ENCODE measurements at places on chromosomes 2 and 18.
A peak's percentile ranks its signal among the peaks of the same experiment; 100 is the strongest.

DNA sequence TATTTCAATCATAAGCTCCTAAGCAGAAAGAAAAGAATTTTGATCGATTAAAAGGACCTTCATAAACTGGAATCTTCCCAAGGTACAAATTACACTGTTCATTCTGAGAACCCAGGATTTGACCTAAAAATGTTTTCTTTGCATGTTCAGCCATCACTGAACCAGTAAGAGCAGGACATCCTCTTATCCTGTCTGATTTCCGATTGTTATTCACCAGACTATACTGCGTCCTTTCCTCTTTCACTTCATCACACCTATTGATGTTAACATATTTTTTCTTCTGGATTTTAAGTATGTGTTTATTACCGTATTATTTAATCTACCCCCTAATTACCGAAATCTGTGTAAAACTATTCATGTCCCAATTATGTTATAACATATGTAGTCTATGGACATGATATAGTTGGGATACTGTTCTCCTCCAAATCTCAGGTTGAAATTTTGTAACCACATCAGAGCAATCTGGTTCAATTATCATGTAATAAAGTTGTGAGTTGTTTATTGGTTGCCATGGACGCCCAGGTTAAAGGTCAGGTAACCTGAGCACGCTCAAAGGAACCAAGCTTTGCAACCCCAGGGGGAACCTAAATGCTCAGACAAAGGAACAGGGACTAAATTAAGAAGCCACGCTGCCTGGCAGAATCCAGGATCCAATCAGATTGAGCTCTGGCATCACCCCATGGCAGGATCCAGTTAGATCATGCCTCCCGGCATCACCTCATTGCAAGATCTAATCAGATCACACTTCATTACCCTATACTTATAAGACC lies 11.6 kb upstream of the TBC1D8 start:
- no peak for DNase-seq

DNA sequence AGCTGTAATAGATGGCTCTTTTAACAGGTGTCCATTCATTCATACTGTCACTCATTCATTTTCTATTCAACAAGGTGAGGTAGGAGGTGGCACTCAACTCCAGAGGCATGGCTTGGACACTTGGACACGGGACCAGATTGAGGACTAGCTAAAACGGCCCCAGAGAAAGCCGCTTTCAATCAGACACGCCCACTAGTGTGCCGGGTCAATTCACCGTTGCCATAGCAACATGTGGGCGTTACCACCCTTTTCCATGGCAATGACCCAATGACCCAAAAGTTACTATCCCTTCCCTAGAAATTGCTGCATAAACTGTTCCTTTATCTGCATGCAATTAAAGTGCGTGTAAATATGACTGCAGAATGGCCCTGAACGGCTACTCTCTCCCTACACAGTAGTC lies 49.2 kb upstream of the LGALSL start:
- DNase-seq: no peak

GRCh38 chr2:105521176-105521575 lies 122.3 kb upstream of the FHL2 start:
- DNase-seq: no peak

GRCh38 chr2:218887079-218887478 lies 6.4 kb downstream of the WNT10A start:
- no peak for DNase-seq

DNA sequence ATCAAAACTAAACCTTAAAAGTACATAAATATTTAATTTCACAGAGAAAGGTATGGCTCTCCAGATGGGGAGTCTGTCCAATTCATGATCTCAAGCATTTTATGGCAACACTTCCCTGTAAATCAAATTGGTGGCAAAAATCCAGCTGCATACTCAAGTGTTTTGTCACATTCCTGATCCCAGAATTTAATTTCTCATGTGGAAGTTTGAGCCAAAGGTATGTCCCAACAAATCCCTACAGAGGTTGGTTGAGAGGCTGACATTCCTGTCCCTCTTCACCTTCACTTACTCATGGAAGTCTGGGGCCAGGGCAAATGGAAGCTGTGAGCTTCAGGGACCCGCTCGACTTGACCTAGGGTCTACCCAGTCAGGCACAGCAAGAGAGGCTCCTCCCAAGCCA lies 17.7 kb downstream of the KLF7 start:
- no peak for DNase-seq

DNA sequence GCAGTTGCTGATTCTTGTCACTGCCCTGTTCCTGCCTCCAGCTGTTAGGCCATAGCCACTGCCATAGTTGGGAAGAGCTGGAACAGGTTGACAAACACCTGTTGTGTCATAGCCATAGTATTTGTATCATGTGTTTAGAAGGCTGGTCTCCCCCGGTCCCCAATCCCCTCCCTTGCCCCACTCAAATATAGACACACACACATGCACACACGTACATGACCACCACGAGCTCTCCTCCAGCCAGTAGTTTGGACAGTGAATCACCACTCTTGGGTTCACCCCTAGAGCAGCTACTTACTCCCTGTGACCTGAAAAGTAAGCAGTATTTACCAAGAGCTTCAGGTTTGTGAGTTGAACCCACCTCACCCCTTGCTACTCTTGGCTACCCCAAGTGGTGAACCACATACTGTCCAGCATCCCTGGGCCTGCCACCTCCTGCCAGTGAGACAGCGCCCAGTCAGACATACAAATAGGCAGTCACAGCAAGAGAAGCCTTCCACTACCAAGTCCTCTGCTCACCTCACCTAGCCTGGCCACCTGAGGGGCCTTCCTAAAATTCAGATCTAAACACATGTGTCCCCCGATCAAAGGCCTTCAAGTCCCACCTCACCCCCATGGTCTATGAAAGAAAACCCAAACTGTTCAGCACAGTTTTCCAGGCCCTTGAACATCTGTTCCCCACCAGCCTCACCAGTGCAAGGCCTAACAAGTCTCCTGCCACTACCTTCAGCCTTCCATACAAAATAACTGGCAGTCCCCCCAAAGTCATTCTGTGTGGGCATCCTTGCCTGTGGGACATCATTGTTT lies 7.1 kb downstream of the PCBP1 start:
- no peak for DNase-seq

DNA sequence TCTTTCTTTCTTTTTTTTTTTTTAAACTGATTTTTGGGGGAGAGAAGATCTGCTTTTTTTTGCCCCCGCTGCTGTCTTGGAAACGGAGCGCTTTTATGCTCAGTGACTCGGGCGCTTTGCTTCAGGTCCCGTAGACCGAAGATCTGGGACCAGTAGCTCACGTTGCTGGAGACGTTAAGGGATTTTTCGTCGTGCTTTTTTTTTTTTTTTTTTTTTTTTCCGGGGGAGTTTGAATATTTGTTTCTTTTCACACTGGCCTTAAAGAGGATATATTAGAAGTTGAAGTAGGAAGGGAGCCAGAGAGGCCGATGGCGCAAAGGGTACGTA lies 587 bp downstream of the MEIS1 start:
- peak; percentile 36 for DNase-seq

DNA sequence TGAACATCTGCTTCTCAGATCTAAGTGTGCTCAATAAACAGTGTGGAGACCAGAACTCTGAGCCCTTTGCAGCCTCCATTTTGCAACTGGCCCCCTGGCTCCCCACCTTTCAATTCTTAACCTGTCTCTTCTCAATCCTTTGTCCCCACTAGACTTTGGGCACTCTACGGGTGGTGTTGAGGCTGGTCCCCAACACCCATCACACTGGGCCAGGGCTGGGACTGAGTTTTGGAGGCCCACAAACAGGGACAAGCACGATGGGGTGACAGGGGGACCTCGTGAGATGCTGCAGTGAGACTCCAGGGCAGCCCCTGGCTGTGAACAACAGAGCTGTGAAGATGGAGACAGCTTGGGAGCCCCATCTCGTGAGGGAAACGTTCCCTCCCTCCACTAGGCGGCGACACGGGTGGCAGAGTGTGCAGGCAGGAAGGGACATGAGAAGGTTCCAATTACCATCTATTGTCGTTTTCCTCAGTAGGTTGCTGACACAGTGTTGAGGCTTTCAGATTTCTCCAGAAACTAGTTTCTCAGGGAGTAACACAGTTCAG lies 1.2 kb downstream of the ANKMY1 start:
- DNase-seq: peak; percentile 79

GRCh38 chr18:40375837-40376236 lies 1579.2 kb upstream of the PIK3C3 start:
- no peak for DNase-seq

DNA sequence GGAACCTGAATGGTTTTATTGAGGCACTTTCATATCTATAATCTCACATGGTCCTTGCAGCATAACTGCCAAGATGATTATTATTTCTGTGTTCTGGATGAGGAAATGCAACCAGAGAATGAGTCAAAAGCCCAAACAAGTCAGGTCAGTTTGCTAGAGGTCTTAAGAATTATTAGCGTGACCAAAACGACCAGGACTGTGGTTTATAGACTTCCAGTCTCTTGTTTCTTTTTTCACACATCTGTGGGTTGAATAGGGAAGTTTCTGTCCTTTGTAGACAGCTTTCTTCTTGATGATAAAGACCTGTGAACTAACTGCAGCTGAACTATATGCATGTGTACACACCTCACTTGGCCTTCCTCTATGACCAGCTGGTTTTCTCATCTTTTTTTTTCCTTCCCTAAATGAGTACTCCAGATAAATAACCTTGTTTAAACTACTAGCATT lies 13.9 kb downstream of the ADAM23 start:
- no peak for DNase-seq

Data from HuH-7.5 (cell line).